ENCODE measurements at places on chromosomes 5 and 9.
A peak's percentile ranks its signal among the peaks of the same experiment; 100 is the strongest.

- peak; percentile 64 for DNase-seq
Observed at GRCh38 chr5:72955143-72955767, 586 bp upstream of the FCHO2 start.

DNA sequence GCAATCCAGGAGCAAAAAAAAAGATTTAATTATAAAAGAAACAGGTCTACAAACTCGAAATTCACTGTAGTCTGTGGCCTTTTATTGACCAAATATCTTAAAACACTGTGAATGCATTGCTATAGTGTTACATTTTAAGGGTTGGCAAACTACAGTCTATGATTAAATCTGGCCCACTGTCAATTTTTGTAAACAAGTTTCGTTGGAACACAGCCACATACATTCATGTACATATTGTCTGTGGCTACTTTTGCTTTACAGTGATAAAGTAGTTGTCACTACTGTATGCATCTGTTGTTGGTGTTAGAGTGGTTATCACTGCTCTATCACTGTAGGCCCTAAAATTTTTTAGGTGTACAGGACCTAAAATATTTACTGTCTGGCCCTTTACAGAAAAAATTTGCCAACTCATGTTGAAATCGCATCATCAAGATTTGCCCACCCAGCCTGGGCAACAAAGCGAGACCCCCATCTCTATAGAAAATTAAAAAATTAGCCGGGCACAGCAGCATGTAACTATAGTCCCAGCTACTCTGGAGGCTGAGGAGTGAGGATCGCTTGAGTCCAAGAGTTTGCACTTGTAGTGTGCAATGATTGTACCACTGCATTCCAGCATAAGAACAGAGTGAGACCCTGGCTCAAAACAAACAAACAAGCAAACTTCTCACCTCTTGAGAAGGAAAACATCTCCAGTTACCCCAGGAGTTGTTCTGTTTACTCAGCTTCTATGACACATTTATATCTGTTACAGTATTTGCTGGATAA is 89.0 kb downstream of the ERBIN start:
- DNase-seq = no peak

DNA sequence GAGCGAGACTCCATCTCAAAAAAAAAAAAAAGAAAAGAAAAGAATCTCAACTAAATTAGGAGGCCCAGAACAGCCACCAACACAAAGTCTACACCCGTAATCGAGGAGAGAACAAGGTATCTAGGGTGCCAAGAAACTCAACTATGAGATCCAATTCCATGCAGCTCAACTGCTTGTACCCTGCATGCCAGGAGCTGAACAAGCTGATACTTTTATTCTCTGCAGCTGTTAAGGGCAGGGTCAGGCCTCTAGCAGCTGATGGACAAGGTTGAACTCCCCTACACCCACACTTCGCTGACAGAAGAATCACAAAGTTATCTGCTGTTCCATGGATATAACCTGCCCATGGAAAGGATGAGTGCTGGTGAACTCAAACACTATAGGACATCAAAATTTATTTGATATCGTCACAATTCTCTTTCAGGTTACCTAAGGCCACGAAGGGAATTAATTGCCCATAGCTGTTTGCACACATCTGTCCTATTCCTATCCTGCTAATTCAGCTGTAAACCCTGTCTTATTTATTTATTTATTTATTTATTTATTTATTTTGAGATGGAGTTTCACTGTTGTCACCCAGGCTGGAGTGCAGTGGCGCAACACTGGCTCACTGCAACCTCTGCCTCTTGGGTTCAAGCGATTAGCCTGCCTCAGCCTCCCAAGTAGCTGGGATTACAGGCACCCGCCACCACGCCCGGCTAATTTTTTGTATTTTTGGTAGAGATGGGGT is 20.7 kb downstream of the UBAP2 start:
- DNase-seq = no peak

DNA sequence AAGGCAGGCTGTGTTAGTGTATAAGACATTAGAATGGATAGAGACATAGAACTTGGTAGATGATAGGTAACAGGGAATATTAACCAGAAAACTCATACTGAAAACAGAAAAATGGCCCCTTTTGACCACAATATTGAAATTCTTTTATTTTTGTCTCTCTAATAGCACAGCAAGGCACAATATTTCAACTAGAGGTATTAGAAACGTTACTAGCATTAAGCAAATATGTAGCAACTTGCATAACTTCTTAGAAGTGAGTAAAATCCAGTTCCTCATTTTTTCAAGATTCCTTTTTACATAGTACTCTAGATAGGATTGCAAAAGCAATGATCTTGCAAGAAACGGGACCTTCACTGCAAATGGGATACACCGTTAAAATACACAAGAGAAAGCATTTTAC is 102.7 kb upstream of the VCAN start:
- no peak for DNase-seq

GRCh38 chr9:2253636-2254580 is 238.8 kb downstream of the SMARCA2 start:
- no peak for DNase-seq

- DNase-seq = no peak
Observed at GRCh38 chr5:42377496-42377895, 45.7 kb upstream of the GHR start.

DNA sequence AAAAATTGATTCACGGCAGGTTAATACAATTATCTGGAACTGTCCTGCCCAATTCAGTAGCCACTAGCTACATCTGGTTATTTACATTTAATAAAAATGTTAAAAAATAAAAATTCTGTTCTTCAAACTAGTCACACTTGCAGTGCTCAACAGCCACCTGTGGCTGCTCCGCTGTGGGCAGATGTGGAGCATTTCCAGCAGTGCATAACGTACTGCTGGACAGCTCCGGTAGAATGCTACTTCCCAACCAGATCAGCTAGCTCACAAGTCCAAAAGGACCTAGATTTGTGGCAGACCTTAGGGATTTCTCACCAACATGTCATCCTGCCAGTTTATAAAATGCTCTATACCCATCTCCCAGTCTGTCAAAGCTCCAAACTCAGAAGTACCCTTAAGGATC is 42.8 kb downstream of the SETX start:
- no peak for DNase-seq

DNA sequence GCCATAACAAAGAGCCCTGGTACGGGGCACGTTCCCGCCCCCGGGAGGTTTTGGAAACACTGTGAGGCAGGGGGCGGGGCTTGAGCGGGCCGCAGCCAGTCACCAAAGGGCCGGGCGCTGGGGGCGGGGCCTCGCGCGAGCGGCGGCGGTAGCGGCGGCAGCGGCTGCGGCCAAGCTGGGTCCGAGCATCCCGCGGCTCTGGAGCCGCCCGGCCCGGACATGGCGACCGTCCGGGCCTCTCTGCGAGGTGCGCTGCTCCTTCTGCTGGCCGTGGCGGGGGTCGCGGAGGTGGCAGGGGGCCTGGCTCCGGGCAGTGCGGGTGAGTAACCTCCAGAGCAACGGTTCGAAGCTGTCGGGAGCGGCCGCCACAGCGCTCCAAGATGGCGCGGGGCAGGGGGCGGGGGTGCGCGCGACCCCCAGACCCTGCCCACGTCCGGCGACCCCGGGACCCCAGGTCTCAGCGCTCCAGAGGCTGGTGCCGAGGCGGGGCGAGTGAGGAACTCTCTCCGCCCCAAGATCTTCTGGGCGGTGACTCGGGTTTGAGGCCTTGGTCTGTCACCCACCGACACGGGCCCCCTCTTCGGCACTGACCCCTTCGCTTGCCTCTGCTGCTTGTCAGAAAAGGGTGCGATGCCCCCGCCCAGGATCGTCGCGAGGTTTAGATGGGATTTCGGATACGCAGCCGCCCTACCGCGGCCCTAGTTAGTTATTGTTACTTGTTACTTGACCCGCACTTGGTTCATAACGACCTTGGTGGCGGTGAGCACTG is at the start of gene RECK:
Gene RECK (plus strand): TSS at position 134 of the 769 bp plus-strand sequence. CDS start 86 bp downstream, at position 220.
- peak; percentile 43 for DNase-seq

Measured in HepG2 (cell line).